ENCODE measurements at places on chromosomes 13 and 19. TPM values are rescaled to one million over a fixed set of nuclear protein-coding genes. Genes with fewer than 3 reads are reported as not detected.
A peak's percentile ranks its signal among the peaks of the same experiment; 100 is the strongest.

GRCh38 chr13:25691654-25692053 lies 319.9 kb downstream of the ATP8A2 start:
- no peak for DNase-seq

- DNase-seq = no peak
Measured at GRCh38 chr13:106133025-106133424, 402.4 kb downstream of the EFNB2 start.

DNA sequence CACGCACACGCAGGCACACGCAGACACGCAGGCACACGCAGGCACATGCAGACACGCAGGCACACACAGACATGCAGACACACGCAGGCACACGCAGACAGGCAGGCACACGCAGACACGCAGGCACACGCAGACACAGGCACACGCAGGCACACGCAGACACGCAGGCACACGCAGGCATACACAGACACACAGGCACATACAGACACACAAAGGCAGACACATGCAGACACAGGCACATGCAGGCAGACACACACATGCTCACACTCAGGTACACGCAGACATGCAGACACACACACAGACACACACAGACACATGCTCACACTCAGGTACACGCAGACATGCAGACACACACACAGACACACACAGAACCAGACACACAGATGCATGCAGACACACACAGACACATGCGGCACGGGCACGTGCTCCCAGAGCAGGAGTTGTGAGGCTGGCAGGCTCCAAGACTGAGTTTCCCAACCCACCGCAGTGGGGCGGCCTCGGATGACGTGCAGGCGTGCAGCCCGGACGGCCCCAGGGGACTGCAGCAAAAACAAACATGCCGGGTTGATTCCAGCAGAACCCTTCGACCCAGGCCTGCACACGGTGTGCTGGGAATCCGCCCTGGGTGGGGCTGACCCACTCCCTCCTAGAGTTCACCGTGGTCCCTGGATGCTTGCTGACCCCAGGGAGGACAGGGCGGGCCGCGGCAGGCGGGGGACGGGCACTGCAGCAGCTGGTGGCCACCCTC lies 100.0 kb downstream of the GADD45B start:
- peak; percentile 90 for DNase-seq

- no peak for DNase-seq
Measured at GRCh38 chr13:114279758-114280355, 1.5 kb upstream of the UPF3A start.

DNA sequence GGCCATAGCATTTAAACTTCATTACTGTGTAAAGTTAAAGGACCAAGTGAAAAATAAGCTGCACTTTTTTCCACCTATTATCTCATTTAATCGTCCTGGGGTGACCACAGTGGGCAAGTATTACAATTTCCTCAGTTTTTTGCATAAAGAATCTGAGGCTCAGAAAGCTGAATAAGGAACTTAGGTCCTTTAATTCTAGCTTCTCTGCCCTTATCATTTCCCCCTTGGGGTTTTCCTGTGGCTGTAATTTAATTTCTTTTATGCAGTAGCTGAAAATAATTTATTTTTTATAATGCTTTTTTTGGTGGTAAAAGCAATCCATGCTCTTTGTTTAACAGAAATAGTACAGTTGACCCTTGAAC lies 59.8 kb upstream of the RCBTB2 start:
- DNase-seq = no peak

GRCh38 chr19:5809053-5809452 lies 4.2 kb downstream of the NRTN start:
- DNase-seq = no peak

DNA sequence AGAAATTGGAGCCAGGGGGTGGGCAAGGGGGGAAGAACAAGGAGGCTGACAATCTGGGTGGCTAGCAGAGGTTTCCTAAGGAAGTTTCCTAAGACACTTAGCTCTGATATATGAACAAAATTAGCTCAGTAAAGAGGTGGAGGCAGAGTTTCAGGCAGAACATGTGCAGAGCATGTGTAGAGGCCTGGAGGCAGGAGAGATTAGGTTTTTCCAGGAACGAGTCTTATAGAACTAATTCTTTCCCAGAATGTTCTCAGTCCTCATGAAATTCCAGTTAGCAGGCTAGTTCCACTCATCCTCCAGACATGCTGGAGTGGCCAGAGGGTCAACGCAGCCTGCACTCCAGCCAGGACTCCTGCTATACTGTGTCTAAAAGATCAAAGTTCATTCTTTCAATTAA lies 184.7 kb downstream of the LACC1 start:
- DNase-seq = no peak

DNA sequence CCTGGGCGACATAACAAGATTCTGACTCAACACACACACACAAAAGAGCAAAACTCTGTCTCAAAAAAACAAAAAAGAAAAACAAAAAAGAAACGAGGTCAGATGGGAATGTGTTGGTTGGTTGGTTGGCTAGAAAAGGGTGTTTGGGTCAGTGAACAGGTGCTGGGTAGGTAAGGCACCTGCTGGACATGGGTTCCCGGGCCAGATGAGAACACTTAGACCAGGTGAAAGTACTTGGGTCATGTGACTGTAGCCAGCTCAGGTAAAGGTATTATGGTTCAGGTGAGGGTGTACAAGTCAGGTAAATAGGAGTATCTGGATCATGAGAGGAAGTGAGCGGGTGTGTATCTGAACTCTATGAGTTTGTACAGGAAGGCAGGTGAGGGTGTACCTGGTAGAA lies 14.5 kb upstream of the ZNF414 start:
- no peak for DNase-seq

DNA sequence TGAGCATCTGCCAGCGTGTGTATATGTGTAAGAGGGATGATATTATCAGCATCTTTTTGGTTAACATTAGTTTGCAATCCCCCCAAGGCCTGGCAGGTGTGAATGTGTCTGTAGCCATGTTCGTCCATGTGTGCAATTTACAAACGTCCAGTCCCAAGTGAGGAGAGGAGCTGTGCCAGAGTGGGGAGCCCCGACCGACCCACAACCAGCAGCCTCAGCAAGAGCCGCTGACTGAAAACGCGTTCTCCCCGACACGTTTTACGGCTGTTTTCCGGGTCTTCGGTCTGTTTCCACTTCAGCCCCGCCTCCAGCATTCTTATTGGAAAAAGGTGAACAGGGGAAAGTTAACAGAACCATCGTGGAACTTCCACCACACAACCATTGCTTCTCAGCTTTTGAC lies 119.1 kb upstream of the SOX1 start:
- no peak for DNase-seq

- DNase-seq = no peak
Measured at GRCh38 chr13:21235174-21235573, 58.7 kb downstream of the MRPL57 start.

GRCh38 chr13:71082631-71083030 lies 784.4 kb downstream of the DACH1 start:
- no peak for DNase-seq

GRCh38 chr13:60267498-60268202 lies 103.9 kb upstream of the DIAPH3 start:
- DNase-seq = no peak

GRCh38 chr13:52798770-52799430 lies 49.5 kb downstream of the PCDH8 start:
- no peak for DNase-seq

DNA sequence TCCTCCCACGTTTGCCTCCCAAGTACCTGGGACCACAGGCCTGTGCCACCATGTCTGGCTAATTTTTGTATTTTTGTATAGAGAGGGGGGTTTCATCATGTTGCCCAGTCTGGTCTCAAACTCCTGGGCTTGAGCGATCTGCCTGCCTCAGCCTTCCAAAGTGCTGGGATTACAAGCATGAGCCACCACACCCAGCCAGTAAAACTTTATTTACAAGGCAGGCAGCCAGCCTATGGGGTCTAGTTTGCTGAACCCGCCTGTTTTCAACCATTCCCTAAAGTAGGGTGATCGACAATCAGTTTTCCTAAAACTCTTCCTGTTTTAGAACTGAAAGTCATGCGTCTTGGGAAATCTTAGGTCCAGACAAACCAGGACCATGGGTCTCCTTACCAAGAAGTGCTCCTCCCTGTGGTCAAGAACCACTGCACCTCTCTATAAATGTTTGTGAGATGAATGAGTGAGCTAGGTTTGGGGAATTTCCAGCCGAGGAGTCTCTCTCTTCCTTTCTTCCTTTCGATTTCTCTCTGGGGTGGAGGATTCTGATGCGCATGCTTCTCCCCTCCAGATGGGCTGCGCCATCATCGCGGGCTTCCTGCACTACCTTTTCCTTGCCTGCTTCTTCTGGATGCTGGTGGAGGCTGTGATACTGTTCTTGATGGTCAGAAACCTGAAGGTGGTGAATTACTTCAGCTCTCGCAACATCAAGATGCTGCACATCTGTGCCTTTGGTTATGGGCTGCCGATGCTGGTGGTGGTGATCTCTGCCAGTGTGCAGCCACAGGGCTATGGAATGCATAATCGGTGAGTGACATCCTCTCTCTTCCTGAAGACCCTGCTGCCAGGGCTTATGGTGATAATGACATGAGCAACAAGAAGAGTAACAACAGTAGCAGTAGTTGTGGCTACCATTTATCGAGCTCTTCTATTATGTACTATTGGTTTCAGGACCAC lies 38.7 kb downstream of the ADGRE1 start:
- no peak for DNase-seq

- DNase-seq = no peak
Measured at GRCh38 chr13:111865046-111865445, 201.9 kb upstream of the SOX1 start.

GPR183 gene
- 30.1 TPM for total RNA-seq

SLC5A5 gene
- not detected for total RNA-seq

NCCRP1 gene
- total RNA-seq = 2.9 TPM

KIR3DL1 gene
- not detected for total RNA-seq

PLIN5 gene
- total RNA-seq = 26.2 TPM

AXL gene
- 89.8 TPM for total RNA-seq

ZNF575 gene
- 0.59 TPM for total RNA-seq

TEKTIP1 gene
- not detected for total RNA-seq

PDE4A gene
- 5.6 TPM for total RNA-seq

STAP2 gene
- 1.6 TPM for total RNA-seq

MEDAG gene
- total RNA-seq = 95.4 TPM

GEMIN7 gene
- total RNA-seq = 22.1 TPM

RAB3A gene
- total RNA-seq = 1.2 TPM

ZNF772 gene
- 8.5 TPM for total RNA-seq

ZNF112 gene
- total RNA-seq = 13.0 TPM

ZNF844 gene
- 11.8 TPM for total RNA-seq

CATSPERD gene
- total RNA-seq = not detected
